Activated T-helper 1 cell treated with anti-CD3 and anti-CD28 coated beads, Interleukin-2, amount 50 U/mL, for 16 hours (primary cell): ENCODE measurements at places on chromosomes 3 and 15.

DNA sequence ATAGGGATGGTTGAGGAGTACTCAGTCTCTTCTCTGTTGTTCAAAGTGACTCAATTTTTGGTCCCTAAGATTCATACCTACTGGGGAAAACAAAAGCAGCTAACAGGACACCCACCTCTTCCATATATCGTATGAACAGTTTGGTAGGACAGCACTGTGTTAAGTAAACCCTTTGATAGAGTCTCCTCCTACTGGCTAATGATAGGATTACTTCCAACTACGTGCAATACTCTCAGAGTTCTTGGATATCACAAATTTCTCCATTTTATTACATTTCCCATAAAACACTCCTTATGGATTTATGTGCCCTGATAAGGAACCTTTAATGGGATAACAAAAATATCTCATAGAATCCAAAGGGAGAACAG lies 200.2 kb upstream of the GOLGA6L4 start:
- no peak for DNase-seq

DNA sequence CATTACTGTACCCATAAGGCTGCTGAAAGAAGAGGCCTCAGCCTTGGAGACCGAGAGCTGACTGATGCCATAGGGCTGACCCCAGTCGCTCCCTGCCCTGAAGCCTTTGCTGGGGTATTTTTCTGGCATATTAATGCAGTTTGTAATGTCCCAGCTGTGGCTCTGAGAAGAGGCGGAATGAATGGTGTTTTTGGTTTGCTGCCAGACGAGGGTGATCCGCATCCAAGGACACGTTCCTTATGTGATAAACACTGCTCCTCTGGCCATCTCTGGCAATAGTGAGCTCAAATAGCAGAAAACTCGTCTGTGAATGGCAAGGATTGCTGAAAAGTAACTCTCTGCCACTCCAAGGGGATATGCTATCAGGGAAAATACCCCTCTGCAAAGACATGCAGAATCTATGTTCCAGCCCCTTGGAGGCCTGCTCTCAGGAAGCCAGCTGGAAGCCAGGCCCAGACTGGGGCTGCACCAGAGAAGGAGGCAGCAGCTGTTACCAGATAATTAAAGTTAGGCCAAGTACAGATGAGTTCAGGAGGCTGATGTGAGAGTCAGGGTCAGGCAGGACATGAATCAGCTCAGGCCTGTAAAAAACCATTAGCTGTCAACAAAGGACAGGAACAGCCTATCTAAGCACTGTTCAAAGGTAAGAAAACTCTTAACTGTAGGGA lies 28.9 kb upstream of the KLHL6 start:
- no peak for DNase-seq

GRCh38 chr15:48352474-48353072 lies 21.3 kb downstream of the DUT start:
- DNase-seq, result peak; percentile 17

DNA sequence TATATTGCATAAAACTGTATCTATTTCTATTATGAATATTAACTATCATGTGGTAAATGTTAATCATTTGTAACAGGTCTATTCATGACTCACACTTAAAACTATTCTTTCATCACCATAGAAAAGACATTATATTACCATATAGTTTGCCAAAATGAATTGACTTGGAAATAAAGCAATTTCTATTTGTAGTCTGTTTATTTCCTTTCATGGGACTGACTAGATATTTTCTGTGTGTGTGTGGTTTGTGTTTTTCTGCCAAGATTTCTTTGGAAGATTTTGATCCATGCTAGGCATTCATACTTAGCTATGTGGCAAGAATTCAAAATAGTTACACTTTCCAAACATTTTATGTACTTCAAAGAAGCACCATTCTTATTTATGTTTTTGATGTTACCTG lies 522.5 kb upstream of the AGTR1 start:
- no peak for DNase-seq

GRCh38 chr3:101779822-101780381 lies 891 bp downstream of the NXPE3 start:
- DNase-seq, result no peak

DNA sequence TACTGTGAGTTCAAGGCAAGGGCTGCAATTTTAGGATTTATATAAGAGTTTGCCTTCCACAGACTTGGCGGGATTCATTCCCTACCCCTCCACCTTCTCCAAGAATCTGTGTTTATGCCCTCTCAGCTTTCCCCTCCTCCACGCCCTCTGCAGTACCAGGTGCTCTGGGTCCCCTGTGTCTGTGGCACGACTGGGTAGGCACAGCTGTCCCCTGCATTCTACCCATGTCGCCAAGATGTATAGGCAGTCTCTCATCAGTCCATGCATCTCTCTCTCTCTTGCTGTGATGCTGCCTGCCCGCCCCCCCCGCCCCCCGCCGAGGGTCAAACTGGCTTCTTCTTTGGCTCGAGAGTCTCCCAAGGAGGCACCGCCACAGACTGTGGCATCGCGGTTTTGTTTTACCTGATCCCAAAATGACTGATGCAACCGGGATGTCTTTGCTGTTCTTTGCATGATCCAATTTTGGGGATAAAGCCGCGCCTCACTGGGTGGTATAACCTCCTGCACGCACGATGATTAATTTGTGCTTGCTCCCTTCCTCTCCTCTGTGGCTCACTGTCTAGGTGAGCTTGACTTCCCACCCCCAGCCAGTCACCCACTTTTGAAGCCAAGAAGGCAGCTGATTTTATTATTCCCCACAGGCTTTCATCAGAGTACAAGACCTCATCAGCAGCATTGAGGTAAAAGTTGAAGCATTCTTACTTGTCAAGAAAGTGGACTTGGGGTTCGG lies 43.7 kb downstream of the EFCAB12 start:
- DNase-seq, result no peak

DNA sequence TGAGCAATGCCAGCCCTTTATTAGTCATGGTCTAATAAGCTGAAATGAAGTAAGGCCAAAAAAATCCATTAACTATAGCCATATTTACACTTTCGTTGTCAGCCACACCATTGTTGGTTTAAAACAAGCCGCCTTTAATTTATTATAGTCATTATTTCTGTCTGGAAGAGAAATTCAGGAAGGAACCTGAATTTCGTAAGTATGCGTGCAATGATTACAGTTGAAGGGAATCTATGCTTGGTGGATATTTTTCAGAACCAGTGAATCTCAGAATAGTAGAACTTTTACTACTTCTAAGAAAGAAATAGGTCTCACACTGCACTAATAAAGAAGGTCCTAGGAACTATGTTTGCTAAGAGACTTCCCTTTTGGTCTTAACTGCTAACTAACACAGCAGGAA lies 59.1 kb downstream of the FAM43A start:
- no peak for DNase-seq

GRCh38 chr3:94195381-94195780 lies 132.5 kb downstream of the NSUN3 start:
- no peak for DNase-seq

DNA sequence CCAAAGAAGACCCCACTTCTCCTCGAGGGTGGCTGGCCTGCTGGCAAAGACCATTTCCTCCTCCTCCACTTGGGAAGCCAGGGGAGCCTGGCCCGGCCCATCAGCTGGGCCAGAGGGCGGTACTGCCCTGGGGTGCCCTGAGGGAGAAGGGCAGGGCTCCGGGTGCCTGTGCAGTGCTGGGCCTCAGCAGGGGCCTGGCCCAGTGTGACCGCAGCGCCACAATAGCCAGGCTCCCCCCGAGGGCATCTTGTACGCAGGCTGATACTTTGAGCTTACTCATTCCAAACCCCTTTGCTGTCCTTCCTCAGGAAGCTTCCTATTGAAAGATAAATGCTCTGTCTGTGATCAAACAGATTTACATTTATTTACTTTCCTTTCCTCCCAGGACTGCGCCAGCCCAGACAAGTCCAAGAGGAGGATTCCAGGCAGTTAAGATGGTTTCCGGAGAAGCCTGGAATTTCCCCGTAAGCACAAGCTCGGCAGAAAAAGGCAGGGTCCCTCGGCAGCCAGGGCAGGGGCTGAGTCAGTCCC lies 240.1 kb downstream of the XXYLT1 start:
- no peak for DNase-seq
